ENCODE measurements at places on chromosomes 2 and 18.

DNA sequence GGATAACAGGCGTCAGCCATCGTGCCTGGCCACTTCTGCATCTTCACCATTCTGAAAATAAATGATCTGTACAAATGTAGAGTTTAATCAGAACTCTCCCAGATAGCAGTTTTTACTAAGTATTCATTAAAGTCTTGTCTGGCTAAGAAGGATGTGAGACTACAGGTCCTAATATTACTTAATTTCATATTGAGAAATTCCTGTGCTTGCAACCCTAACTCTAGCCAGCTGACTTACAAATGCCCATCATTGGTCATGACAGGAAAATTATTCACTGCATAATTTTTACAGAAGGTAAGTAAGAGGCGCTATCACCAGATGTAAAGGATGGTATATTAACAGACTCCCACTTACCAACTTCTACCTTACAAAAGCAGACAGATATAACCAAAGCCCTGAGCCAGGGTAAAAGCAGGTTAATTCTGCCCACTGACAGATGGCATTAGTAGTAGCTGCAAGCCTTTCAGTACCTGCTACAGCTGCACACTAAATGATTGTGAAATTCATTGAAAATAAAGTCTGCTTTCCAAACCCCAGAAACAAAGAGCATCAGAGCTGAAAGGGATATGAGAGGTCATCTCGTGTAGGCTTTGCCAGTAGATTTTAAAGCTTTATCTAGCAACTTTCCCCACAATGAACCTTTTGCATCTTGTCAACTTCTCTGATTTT is 271.3 kb upstream of the STON1 start:
- no peak for DNase-seq

GRCh38 chr2:151853070-151853758 is 25.0 kb upstream of the ARL5A start:
- DNase-seq: no peak

- no peak for DNase-seq
Measured at GRCh38 chr2:24543252-24543651, 52.2 kb downstream of the NCOA1 start.

- no peak for DNase-seq
Measured at GRCh38 chr2:200041639-200042038, 86.3 kb downstream of the MAIP1 start.

- no peak for DNase-seq
Measured at GRCh38 chr2:69902213-69902922, 8.6 kb downstream of the SNRNP27 start.

DNA sequence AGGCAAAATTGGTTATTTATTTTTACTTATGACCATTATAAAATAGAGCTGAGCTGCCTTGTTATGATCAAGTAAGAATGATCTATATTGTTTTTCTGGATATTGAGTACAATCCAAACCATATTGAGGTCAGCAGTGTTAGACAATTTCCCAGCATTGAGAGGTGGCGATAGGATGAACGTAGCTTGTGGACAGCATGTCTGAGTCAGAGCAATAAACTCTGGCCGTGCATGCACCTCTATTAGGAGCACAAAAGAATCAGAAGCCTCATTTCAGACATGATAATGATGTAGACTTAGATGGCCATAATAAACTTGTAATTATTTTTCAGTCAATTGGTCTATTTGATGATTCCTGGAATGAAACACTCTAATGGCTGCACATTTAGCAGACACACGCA is 491.6 kb downstream of the RIT2 start:
- no peak for DNase-seq

- no peak for DNase-seq
Measured at GRCh38 chr2:25297738-25298137, 44.0 kb downstream of the DNMT3A start.

DNA sequence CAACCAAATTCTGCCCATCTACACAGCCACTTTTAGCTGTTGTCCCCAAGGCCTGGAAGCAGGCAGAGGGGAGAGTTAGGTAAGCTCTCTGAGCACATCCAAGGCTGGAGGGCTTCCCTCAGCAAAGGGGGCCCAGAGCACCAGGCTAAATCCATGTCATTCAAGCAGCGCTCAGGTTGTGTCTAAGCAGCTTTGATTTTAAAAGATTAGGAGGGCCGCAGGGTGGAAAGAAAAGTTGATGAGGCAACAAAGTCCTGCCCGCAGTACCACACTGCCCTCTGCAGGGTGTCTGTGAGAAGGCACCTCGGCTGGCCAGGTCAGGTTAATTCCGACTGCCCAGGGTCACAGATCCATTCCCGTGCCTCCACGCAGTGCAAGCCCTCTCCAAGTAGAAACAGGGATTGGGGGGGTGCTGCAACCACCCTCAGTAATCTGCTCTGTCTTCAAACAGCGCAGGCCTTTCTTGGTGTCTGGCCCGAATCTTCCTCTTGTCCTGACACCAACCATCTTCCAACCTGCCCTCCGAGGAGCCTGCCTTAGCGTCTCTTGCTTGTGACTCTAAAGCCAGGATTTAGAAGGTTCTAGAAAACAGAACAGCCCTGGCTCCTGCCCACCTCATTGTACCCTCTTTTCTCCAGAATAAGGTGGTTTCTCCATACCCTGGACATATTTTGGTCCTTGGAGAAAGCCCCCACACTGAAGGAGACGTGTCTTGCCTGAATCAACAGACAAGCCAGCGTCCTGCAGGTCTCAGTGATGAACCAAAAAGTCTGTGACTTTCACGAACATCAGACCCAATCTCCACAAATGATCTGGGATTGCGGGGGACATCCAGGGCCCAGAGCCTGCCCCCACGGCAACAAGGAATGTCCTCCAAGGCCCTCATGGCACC is 289.2 kb downstream of the TNS1 start:
- peak; percentile 78 for DNase-seq

DNA sequence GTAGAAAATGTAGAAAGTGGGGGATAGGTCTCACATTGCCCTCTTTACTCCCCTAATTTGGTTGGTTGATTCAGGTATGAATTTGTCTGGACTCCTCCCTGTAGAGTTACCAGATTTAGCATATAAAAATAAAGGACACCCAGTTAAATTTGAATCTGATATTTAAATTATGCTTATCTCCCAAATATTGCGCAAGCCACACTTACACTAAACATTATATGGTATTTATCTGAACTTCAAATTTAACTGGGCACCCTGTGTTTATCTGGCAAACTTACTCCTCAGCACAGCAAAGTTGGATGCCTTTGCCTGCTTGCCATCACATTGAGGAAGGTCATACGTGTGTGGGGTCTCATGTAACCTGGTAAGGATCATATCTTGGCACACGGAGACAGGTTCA is 882.4 kb upstream of the FAM98A start:
- DNase-seq: no peak

- DNase-seq: peak; percentile 76
Measured at GRCh38 chr18:11937874-11938478, 29.9 kb upstream of the MPPE1 start.
